ENCODE measurements at places on chromosomes 2 and 18. TPM values are rescaled to one million over a fixed set of nuclear protein-coding genes. Genes with fewer than 3 reads are reported as not detected.
A peak's percentile ranks its signal among the peaks of the same experiment; 100 is the strongest.

GRCh38 chr2:111071600-111072171 is 49.0 kb upstream of the BCL2L11 start:
- DNase-seq: no peak

DNA sequence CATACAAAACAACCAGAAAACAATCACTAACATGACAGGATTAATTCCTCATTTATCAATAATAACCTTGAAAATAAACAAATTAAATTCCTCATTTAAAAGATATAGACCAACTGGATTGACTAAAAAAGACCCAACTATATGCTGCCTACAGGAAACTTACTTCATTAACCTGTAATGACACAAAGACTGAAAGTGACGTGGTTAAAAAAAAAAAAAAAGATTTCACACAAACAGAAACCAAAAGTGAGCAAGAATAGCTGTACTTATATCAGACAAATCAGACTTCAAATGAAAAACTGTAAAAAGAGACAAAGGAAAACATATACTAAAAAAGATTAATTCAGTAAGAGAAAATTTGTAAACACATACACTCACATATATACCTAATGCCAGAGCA is 201.2 kb downstream of the CCDC178 start:
- no peak for DNase-seq

GRCh38 chr2:25567406-25567805 is 106.0 kb downstream of the DTNB start:
- DNase-seq: no peak

DNA sequence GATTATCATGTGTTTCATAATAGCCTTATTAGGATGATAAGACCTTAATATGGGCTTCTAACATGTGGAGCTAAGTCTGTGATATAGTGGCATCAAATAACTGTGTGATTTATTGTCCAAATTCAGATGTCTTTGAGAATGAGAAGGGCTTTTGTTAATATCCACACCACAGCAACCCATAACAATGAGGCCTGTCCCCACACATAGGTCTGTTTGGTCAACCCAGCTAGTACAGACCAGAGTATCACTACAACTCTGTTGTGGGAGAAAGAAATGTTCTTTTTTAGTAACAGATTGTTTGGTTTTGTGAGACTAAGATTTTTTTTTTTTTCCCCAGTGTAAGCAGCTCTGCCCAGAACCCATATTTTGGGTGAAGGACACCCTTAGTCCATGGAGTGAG is 439.2 kb downstream of the PIK3C3 start:
- DNase-seq: no peak

- DNase-seq: no peak
Measured at GRCh38 chr18:1252936-1253335, 348.3 kb downstream of the ADCYAP1 start.

DNA sequence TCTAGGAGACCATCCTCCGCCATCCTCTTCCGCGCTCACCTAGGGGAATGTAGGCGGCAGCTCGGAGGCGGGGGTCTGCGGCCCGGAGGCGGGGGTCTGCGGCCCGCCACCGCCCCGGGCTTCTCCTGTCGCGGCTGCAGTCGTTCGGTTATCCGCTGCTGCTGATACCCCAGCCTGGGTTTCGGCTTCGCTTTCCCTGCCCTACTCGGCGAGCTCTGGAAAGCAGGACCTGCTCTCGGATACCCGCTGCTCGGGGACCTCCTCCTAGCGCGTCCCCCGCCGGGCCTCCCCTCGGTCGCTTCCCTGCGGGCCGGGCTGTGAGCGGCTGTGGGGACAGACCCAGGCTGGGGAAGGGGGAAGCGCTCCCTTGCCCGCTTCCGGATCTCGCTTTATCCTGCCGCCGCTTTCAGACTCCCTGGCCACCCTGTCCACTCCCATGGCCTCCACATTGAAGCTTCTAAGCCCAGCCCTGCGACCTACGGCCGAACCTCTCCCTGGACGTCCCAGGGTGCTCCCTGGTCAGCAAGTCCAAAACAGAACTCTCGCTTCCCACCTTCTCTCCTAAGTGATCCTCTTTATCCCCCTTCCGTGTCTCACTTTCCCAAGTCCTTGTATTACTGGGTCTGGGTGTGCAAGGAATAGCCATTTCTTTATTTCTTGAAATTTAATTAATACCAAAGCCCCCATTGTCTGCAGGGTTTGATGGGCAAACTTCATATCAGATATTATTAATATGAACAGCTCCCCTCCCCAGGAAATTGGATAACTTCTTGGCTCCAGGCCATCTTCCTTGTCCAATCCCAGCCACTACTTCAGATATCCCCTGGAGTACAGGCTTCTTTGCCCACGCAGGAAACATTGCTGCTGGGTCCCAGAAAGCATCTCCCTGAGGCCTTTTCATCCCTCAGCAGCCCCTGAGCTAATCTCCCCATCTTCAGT is 769 bp downstream of the FKBP1B start:
- peak; percentile 51 for DNase-seq

DNA sequence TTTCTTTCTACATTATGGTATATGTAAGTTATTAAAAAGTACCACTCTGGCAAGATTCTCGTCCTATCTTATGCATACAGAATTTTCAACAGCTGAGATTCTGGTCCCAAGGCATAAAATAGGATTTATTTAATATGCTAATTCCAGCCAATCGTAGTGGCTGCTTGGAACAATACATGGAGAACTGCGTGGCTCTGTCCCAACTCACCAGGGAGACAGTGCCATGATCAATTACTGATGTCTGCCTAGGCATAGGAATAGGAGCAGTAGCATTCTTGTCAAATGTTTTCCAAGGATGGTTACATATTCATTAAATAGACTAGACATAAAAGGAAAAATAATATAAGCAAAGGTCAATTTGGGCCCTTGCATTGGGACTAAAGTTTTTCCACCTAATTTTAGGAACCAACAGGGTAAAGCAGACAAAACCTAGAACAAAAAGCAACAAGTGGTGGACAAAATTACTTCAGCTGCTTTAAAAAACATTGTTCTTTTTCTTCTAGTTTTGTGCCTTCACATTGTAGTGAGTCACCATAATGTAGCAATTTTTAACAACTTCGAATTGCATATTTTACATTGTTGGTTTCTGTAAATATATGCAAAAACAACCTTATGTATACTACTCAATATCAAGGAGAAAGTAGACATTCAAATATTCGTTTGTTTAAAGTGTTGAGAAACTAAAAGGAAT is 232.8 kb upstream of the ATP5MC3 start:
- DNase-seq: no peak

The KANSL3 gene
- 27.6 TPM for total RNA-seq

The CDH20 gene
- not detected for total RNA-seq

DNA sequence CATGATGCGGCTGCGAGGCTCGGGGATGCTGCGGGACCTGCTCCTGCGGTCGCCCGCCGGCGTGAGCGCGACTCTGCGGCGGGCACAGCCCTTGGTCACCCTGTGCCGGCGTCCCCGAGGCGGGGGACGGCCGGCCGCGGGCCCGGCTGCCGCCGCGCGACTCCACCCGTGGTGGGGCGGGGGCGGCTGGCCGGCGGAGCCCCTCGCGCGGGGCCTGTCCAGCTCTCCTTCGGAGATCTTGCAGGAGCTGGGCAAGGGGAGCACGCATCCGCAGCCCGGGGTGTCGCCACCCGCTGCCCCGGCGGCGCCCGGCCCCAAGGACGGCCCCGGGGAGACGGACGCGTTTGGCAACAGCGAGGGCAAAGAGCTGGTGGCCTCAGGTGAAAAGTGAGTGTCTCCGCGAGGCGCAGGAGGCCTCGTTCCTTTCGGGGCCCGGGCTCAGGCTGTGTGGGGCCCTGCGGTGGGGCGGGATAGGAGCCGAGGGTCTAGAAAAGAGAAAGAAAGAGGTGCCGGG is 520 bp downstream of the GLS start:
- DNase-seq: no peak

The FIGN gene
- total RNA-seq: 7.3 TPM

DNA sequence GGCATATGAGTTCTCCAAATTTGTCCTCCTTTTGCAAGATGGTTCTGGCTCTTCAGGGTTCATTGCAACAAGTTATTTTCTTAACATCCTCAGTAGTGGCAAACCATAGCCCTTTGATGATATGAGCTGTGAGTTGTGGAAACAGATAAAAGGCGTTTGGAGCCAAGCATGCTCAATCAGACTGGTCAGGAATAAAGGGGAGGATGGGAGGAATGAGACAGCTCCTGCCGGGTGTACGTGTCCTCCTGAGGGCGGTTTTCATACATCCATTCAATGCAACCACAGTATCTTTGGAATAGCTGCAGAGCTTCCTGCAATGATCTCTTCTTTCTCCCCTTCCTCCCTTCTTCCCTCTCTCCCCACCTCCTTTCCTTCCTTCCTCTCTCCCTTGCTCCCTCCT is 245.8 kb downstream of the GLI2 start:
- no peak for DNase-seq

The ATL2 gene
- 34.8 TPM for total RNA-seq

DNA sequence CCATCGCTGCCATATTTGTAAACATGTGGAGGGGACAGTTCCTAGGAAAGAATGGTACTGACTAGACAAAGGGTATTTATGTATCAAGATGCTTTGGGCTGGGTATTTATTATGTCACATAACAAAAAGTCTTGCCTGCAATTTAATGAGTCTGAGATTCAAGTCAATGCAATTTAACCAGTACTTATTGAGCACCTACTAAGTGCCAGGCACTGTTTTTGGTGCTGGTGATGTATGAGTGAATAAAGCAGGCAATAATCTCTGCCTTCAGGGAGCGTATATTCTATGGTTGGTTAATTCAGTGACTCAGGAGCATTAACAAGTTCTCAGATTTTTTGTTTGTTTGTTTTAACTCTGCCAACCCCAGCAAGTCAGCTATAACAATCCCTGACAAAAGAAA is 24.6 kb upstream of the ACVR1 start:
- DNase-seq: no peak

- no peak for DNase-seq
Measured at GRCh38 chr2:88654714-88655113, 27.4 kb upstream of the EIF2AK3 start.

DNA sequence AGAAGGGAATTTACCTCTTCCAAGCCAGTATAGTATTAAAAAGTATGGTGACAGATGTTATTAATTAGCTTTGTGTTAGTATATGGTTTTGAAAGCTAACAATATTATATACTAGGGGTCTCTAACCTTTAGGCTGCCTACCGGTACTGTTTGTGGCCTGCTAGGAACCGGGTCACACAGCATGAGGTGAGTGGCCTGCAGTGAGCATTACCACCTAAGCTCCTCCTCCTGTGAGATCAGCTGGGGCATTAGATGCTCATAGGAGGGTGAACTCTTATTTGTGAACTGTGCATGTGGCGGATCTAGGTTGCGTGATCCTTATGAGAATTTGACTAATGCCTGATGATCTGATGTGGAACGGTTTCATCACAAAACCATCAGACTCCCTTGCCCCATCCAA is 583.4 kb upstream of the CDH2 start:
- no peak for DNase-seq

GRCh38 chr2:151032741-151033191 is 228.9 kb downstream of the RBM43 start:
- DNase-seq: no peak

The PTGR3 gene
- total RNA-seq: 51.1 TPM

DNA sequence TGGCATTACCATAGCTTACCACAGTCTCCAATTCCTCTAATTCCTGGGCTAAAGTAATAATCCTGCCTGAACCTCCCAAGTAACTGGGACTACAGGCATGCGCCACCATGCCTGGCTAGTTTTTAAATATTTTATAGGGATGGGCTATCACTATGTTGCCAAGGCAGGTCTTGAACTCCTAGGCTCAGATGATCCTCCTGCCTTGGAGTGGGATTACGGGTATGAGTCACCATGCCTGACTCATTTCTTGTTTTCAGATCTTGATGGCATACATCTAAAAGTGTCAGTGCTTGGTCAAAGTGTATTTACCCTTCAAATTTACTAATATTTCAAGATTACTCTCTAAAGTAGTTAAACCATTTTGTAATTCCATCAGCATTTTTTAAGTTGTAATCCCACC is 9.4 kb upstream of the SOCS6 start:
- DNase-seq: no peak

- DNase-seq: no peak
Measured at GRCh38 chr2:45769854-45770576, 118.5 kb downstream of the PRKCE start.

GRCh38 chr2:223465793-223466192 is 136.4 kb downstream of the SCG2 start:
- DNase-seq: peak; percentile 81

DNA sequence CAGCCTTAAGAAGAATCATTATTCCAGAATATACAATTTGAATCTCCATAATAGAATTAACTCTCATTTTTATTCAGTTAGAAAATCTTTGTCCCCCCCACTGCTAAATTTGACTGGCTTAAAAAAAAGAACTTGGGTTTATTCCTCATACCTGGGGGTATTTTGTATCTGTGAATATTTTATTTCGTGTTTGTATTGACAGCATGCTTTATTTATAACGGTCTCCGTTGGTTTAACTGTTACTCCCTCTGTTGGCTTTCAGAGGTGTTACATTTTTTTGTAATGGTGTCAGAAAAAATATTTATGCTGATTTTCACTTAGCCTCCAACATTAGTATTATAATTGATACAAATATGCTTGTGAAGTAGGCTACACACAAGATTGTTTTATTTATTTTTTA is 109.1 kb downstream of the HAUS1 start:
- DNase-seq: no peak

DNA sequence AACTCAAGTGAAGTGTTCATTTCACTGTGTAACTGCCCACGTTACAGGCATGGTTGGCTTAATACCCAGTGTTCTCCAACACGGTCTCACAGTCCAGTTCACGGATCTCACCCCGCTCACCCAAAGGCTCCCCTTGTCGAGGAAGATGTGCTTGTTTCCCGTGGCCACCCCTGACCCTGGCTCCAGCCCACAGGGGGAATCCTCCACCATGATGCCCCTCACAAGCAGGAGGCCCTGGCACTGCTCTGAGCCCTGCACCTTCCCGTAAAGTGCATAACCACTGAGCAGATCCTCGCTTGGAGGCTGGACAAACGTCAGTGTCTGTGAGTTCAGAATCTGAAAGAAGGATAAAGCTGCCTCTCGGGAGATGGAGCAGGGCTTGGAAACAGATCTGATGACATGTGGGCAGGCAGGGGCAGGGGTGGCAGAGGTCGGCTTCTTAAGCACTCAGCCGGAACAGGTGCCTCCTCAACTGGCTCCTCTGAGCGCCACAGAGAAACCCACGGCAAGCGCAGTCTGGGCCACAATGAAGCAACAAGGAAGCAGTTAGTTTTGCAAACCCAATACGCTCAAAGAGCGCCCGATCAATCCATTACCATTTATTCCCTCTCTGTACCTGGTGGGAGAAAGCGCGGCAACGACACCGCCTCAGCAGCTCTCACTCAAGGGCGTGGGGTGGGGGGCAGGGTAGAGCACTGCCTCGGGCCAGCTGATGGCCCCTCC is 17.6 kb downstream of the HDAC4 start:
- peak; percentile 13 for DNase-seq

The FSIP2 gene
- 0.47 TPM for total RNA-seq

The DSC3 gene
- 1.0 TPM for total RNA-seq
